A549 treated with GW870086 at 1 μM for 4 hours (cell line): ENCODE measurements at places on chromosomes 13 and 19. TPM values are rescaled to one million over a fixed set of nuclear protein-coding genes. Genes with fewer than 3 reads are reported as not detected.

The CLIP3 gene
- 0.67 to 0.94 TPM (median 0.72 TPM) in 5 replicates for total RNA-seq

The ZNF625 gene
- total RNA-seq: not detected in 5 replicates

The OSCAR gene
- 0.17 to 0.44 TPM (median 0.23 TPM) in 5 replicates for total RNA-seq

The NACC1 gene
- total RNA-seq: 30.5 to 43.4 TPM (median 36.1 TPM) in 5 replicates
